ENCODE measurements at places on chromosomes 2 and 18.

GRCh38 chr2:169260846-169261642 is 101.3 kb downstream of the LRP2 start:
- no peak for DNase-seq

- no peak for DNase-seq
Measured at GRCh38 chr18:23523429-23524212, 20.3 kb downstream of the RMC1 start.

GRCh38 chr2:235606004-235606715 is 112.3 kb downstream of the AGAP1 start:
- no peak for DNase-seq

DNA sequence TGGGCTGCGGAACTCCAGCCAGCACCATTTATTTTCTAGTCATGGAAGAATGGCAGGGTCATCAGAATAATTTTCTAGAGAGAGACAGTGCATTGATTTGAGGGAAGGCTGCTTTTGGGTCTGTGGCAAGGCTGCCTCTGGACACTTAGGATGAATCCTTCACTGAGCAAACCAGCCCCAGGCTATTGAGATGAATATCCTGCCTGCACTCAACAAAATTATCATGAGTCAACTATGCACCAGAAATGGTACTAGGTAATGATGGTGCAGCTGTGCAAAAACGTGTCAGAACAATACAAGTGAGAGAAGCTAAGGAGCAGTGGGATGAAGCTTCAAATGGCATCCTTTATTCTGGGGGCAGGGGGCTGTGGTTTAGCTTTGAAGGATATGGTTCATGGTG is 115.8 kb downstream of the SPHKAP start:
- no peak for DNase-seq

GRCh38 chr18:12068950-12069320 is 24.7 kb upstream of the ANKRD62 start:
- no peak for DNase-seq

DNA sequence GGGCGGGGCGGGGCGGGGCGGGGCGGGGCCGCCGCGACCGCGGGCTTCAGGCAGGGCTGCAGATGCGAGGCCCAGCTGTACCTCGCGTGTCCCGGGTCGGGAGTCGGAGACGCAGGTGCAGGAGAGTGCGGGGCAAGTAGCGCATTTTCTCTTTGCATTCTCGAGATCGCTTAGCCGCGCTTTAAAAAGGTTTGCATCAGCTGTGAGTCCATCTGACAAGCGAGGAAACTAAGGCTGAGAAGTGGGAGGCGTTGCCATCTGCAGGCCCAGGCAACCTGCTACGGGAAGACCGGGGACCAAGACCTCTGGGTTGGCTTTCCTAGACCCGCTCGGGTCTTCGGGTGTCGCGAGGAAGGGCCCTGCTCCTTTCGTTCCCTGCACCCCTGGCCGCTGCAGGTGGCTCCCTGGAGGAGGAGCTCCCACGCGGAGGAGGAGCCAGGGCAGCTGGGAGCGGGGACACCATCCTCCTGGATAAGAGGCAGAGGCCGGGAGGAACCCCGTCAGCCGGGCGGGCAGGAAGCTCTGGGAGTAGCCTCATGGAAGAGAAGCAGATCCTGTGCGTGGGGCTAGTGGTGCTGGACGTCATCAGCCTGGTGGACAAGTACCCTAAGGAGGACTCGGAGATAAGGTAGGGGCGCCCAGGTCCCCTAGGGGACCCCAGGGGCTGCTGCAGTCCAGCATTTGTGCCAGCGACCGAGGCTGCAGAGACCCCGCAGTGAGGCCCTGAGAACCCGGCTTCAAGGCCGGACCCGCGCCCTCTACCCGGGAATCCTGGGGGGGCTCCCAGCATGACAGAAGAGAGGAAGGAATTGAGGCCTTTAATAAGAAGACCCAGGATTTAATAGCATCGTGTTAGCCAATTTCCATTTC is at the start of gene KHK:
Gene KHK, plus strand, starts transcription at position 49 of the 870 bp plus-strand sequence. Its CDS starts 488 bp downstream, at position 537.
- no peak for DNase-seq

DNA sequence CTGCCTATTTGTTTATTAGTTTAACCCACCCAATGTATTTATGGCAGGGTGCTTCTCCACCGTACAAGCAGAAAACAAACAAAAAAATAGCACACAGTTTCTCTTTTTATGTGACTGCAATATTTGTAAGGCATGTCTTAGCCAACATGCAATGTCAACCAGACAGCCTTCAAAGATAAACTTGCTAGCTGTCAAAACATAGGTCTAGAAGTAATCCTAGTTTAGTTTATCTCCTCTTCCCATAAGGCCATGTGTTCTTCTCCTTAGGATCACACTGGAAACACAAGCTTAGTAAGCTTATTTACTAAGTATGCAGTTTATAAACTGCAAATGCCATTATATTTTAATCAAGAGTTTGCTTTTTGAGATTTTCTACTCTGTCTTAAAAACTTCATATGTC is 75.6 kb downstream of the LDAH start:
- no peak for DNase-seq

- DNase-seq = no peak
Measured at GRCh38 chr2:125313806-125314205, 1288.7 kb downstream of the CNTNAP5 start.

DNA sequence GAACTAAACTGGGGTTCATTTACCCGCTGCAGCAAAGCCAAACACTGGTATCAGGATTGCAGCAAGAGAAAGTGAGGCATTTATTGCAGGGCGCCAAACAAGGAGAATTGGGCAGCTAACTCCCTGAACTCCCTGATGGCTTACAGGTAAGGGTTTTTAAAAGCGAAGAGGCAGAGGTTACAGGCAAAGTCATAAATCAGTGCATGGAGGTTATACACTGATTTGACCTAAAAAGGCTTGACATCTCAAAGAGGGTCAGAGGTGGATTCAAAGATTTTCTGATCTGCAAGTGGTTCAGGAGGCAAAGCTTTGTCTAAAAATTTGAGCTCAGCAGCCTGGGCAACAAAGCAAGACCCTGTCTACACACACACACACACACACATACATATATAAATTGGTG is 102.8 kb upstream of the EPC2 start:
- DNase-seq = no peak

- no peak for DNase-seq
Measured at GRCh38 chr2:127683757-127684156, 8.4 kb upstream of the LIMS2 start.

- no peak for DNase-seq
Measured at GRCh38 chr2:42109959-42110640, 59.1 kb upstream of the EML4 start.

DNA sequence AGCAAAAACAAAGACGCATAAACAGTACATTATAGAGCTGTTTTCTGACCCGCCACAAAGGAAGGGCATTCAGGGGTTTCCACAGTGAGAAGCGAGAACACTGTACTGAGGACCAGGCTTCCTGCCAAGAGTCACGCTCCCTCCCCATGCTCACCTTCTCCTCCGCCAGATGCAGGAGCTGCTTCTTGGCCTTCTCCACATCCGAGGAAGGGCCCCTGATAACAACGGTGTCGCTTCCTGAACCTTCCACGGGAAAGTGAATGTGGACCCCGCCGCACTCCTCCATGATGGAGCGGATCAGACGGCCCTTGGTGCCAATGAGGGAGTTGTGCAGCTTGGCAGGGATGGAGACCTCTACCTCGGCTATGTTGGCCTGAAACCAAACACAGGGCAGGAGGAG is 53.8 kb downstream of the ANO7 start:
- no peak for DNase-seq

DNA sequence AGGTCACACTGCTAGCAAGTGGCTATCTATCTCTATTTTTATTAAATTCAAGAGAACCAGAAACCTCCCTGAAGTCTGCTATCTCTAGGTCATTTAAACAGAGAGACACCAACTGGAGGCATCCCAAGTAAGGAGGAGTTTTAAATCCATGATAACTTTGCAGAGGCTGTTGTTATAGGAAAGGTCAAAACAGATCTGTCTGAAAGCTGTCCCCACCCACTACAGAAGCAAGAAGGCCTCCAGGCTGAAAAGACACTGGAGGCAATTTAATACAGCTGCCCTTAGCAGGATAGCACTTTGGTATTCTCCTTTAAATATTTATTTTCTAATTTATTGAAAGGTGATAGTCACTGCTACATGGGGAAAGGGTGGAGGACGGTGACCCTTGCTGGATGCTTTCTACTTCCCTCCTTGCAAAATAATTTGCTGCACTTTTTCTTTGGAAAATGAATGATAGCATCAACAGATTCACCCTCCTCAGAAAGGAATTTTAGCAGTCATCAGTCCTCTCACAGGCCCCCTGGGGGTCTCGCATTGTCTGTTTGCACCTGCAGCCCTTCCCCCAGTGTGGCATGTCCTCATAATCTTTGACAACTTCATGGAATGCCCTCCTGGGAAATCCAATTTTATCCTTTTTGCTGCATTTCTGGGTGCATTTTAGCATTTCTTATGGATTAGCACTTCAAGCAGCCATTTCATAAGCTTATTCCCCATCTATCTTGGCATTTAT is 429.5 kb upstream of the TNP1 start:
- no peak for DNase-seq

DNA sequence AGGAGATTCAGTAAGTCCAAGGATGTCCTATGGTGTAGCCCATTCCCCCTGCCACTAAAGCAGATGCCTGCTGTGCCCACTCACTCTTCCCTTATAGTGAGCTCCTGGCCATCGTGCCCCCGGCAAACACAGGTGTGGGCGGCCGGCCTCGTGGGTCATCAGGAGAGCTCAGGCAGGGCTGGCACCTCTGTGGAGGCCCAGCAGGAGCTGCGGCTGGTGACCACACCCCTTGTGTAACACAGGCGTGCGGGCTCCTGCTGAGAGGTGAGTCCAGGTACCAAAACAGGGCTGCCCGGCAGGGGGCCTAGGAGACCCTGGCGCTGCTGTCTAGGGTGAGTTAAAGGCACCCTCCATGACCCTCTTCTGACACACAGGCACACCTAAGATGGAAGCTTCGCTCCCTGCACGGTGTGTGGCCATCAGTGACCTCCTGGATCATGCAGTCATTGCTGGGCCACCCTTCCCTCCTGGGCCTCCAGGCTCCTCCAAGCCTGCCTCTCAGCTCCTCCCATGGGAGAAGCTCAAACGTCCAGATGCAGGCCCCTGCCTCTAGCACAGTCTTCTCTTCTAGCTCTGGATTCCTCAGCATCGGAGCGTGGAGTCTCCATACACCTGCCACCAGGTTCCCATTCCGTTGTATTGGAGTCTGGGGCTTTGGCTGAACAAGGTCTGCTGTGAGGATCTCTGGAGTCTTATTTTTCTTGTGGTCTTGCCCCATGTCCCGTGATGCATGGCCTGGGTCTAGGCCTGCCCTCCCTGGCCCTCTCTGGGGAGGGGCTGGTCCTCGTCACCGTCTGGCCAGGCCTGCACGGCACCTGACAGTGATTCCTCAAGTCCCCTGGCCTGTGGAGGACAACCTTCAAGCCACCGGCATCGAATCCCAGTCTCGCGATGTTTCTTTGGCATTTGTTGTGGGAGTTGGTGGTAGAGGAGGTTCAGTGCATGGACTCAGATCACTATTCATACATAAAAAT is 246.9 kb downstream of the ACKR3 start:
- DNase-seq = no peak

- peak; percentile 58 for DNase-seq
Measured at GRCh38 chr2:25161055-25161781, 7.2 kb downstream of the POMC start.

- no peak for DNase-seq
Measured at GRCh38 chr2:69012310-69013141, 453 bp upstream of the ANTXR1 start.

DNA sequence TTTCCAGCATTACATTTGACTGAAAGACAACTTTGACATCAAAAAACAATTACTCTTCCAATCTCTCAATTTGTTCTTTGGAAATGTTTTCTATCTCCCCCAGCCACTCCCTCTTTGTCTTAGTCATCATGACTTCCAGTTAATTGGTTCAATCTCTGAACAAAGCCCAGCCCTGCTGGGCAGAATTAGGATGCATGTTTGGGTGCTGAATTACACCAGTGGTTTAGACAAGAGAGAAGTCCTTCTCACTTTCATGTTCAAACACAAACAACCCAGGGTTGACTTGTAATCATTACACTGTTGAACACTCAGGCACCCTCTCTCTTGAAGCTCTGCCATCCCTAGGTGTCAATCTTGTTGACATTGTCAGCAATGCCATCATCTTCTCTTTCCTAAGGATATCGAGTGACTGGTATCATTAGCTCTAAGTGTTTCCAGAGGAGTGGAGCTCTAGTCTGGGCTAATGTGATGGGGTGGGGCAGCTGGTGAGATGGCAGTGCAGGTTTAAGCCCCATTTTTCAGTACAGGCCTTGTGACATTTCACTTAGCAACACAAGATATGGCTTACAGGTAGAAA is 90.8 kb upstream of the MEIS1 start:
- DNase-seq = no peak

DNA sequence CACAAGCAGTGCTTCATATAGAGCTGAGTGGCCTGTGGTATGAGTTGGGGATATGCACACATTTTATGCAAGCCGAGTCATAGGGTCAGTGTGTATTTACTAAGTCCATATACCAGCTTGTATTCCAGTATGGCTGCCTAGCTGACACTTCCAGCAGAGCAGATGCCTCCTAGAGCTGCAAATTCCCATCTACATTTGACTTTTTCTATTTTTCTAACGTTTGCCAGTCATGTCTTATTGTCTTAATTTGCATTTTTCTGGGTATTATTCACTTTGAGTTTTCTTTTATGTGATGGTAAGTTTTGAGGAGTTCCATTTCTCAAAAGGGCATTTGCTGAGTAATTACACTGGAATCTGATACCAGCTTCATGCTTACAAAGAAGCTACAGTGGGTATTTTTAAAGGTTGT is 334.5 kb upstream of the CDH2 start:
- DNase-seq = no peak

DNA sequence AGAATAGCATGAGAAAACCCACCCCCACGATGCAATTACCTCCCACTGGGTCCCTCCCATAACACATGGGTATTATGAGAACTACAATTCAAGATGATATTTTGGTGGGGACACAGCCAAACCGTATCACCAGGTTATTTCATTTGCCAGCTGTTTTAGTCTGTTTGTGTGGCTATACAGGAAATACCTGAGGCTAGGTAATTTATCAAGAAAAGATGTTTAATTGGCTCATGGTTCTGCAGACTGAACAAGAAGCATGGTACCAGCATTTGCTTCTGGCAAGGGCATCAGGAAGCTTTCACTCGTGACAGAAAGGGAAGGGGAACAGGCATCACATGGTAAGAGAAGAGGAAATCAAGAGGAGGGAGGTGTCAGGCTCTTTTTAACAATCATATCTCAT is 329.2 kb downstream of the GULP1 start:
- no peak for DNase-seq

DNA sequence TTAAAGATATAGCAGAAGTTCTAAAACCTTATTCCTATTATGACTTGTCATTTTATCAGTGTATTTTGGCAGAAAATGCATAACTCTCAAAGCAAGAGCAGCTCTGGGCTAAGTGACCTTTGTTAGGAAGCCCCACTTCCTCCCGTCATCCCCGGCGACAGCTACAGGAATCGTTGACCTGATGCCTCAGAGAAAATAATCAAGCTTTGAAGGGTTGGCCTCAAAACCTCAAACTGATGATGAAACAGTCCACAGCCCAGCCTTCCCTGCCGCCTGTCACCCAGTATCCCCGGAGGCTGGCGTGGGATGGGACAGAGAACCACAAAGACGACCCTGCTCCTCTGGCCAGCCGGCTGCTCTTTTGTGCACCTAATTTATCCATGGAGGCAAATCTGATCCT is 65.3 kb downstream of the KCNF1 start:
- no peak for DNase-seq
